KG1 (cell line): ENCODE measurements at places on chromosomes 2 and 18.

- no peak for DNase-seq
Observed at GRCh38 chr2:229059331-229060033, 211.6 kb downstream of the PID1 start.

- peak; percentile 59 for DNase-seq
Observed at GRCh38 chr2:100427627-100428258, 10.3 kb upstream of the CHST10 start.

DNA sequence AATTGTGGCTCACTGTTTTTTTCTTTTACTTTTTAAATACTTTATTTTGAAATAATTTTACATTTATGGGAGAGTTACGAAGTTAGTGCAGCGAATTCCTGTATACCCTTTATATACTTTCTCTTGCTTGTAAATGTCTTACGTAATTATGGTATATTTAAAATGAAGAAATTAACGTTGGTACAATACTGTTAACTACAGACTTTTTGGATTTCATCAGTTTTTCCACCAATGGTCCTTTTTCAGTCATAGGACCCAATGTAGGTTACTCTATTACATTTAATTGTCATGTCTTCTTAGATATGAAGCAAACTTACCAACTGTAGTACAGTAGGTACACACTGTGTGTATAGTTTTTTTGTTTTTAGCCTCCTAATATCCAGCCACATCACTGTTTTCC is 76.3 kb downstream of the BOLA3 start:
- no peak for DNase-seq

DNA sequence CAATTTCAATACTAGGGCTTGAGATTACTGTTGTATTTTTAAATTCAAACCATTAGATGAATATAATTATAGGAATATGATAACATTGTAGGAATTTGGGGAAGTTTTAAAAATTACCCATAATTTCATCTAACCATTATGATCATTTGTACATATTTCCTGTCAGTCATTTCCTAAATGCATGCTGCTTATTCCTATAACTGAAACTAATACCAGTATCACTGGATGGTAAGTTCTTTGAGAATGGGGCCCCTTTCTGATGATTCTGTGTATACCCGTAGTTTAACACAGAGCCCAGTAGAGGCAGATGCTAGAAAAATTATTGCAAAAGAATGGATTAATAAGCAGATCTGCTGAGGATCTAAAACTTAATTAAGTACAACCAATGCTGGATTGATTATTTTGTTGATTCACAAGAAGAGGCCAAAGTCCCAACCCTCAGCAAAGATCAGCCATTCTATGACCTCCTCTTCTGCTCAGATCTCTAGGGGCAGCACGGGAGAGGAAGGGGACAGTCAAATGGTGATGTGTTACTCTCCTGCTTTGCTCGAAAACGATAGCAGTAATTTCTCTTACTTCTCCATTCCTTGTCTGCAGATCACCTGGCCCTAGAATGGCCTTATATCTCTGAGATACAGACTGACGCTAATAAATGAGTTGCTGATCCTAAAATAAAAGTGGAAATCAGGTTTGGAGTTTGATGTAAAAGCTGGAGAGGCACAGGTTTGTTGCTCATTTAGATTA is 69.5 kb upstream of the PELI1 start:
- no peak for DNase-seq

GRCh38 chr2:174645296-174645695 is 47.7 kb upstream of the WIPF1 start:
- no peak for DNase-seq

DNA sequence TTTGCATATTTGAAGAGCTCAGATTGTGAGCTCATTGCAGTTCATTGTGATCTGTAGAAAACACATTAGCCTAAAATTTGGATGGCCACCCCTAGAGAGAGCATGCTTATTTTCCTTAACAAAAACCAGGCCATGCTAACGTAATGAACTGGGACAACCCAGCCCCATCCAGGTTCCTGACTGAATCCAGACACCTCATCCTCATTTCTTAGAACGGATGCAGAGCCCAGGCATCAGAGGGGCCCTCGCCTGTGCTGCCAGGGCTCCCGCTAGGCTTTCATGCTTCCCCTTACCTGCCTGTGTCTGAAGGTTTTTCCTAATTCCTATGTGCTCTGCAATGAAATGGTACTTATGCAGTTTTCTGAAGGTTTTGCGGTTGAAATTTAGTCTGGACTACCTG is 171.1 kb downstream of the CCDC102B start:
- DNase-seq = no peak

DNA sequence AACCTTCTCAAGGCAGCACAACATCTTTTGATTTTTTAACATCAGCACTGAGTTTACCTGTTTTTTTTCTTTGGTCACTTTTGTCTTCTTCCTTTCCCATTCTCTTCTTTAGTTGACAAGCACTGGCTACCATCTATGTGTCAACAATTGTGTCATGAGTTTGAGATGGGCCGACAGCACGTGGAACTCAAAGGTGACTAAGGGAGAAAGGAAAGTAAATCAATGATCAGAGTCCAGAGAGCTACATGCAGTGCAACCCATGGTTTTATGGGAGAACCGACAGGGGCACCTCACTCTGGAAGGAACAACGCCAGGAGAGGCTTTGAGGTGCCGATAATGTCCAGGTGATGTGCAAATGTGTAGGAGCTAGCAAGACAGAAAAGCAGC is 755.5 kb downstream of the RNF144A start:
- no peak for DNase-seq

DNA sequence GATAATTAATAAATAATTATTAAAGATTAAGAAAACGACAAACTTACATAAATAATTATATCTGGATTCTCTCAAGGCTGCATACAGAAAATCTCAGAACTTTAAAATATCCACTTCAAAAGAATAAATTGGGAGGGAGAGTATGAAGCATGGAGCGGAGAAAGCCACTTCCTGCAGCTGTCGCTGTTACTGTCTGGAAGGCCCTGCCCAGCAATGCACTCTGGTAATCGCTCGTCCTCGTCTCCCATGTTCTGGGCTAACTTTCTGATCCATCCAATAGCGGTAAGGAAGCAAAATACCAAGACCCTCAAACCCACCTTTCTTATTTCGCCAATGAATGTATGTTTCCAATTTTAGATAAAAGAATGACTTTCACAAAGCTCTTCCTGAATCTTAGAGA is 26.7 kb downstream of the CYRIA start:
- no peak for DNase-seq

GRCh38 chr2:219029829-219030165 is 11.5 kb downstream of the CFAP65 start:
- peak; percentile 32 for DNase-seq

- no peak for DNase-seq
Observed at GRCh38 chr2:241649404-241649803, 11.9 kb downstream of the ATG4B start.

- DNase-seq = no peak
Observed at GRCh38 chr2:111689941-111690340, 194.1 kb downstream of the ANAPC1 start.

- DNase-seq = no peak
Observed at GRCh38 chr18:41642756-41643155, 312.3 kb upstream of the PIK3C3 start.

DNA sequence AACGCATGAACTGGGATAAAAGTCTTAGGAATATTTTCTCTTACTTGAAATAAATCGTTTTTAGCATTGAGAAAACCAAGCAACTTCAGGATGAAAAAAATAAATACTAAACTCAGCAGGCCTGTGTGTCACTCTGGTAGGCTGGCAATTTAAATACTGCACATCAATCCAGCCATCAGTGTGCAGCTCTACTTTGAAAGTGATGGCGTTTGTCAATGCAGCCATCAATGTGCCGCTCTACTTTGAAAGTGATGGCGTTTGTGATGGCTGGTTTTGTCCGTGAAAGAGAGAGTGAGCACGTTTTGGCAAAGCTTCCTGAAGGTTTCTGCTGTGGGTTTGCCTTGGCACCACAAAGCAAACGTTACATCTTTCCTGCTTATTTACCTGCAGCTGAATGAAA is 543.5 kb upstream of the SALL3 start:
- DNase-seq = no peak

DNA sequence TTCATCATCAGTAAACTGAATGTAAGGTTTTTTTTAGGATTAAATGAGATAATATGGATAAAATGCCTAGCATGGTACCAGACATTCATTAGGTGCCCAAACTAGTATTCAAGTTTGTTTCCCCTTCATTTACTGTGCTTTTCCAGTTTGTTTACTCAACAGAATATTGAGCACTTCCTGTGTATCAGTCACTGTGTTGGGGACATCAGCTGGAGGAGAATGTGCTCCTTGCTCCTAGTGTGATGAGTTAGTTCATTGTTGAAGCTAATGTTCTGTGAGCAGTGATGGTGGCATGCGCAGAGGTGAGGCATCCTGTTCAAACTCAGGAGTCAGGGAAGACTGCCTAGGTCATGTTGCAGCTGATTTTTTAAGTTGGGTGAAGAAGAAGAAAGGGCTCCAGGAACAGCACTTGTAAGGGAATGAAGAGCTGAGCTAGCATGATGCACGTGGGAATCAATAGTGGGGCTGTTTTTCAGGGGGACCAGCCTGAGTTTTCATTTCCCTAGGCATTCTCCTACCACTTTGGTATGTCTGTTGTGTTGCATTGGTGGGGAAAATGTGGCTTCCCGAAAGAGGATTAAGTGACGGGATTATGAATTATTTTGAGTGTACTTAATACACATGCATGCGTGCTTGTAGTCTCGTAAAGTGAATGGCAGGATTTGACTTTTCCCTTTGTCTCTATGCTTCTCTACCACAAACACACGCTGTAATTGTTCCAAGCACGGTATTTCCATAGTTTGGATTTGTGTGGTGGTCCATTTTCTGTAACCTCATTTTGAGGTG is 23.7 kb downstream of the TTLL4 start:
- no peak for DNase-seq

- DNase-seq = no peak
Observed at GRCh38 chr18:55731594-55732042, 143.6 kb upstream of the TCF4 start.

DNA sequence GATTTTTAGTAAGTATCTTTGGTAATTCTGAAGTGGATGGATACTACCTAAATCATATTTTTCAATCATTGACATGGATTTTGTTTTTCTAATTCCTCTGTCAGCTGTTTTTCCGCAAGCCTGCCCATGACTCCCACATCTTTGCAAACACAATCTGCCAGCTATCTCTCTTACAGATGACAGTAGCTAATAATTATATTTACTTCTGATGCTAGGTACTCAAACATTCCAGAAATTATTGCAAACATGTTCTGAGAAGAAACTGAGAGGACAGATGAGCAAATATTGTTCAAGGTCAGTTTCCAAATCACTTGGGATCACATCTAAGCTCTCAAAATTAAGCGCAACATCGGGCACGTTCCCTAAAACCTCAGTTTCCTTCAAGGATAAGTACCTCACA is 270.0 kb upstream of the CDH19 start:
- DNase-seq = no peak

- DNase-seq = no peak
Observed at GRCh38 chr2:24304631-24305030, 55.7 kb downstream of the ITSN2 start.

- DNase-seq = no peak
Observed at GRCh38 chr2:45404807-45405297, 206.2 kb downstream of the SRBD1 start.

DNA sequence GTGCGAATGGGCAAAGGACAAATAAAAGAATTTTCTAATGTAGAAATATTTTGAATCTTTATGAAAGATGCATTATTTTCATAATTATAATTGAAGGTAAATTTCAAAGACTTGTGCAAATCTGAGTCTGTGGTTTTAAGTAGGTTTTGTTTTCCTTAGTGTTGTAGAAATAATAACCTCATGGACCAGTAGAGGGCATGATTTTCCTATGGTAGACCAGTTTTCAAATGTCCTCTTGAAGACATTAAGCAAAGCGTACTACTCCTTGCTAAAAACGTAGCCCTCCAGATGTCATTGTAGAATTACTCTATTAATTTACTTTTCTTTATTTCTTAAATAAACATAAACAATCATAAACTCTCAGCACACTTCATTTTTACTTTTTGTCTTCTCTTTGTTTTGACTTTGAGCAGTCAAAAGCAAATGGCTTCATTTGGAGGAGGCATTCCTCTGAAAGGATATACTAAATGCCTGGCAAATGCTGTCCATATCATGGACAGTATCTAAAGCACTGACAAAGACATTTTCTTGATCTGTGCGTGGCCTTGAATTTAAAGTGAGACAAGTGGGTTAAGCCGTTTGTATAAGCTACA is 85.8 kb upstream of the FAM237A start:
- peak; percentile 34 for DNase-seq

GRCh38 chr2:70385966-70386595 is 84.2 kb upstream of the FAM136A start:
- no peak for DNase-seq

- no peak for DNase-seq
Observed at GRCh38 chr2:79621252-79621651, 108.4 kb downstream of the CTNNA2 start.

DNA sequence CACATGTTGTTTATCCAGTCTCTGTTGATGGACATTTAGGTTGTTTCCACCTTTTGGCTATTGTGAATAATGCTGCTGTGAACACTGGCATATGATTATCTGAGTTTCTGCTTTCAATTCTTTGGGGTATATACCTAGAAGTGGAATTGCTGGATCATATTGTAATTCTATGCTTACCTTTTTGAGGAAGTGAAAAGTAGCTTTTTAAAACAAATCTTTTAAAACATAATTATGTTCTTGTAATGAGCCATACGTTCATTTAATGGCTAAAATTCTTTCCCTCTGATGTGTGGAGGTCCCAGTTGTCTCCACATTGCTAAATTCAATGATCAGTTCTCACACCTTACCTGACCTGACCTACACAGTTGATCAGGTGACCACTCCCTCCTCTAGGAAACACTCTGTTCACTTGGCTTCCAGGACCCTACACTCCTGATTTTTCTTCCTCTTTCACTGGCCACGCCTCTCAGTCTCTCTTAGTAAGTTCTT is 27.8 kb upstream of the SERTAD2 start:
- DNase-seq = no peak

- DNase-seq = no peak
Observed at GRCh38 chr2:119242276-119243119, 18.9 kb downstream of the STEAP3 start.

- peak; percentile 1 for DNase-seq
Observed at GRCh38 chr18:7221424-7222155, 9.3 kb upstream of the LRRC30 start.

GRCh38 chr2:224570328-224570993 is 14.7 kb downstream of the CUL3 start:
- no peak for DNase-seq

GRCh38 chr18:79429785-79430281 is 34.1 kb downstream of the NFATC1 start:
- no peak for DNase-seq

- DNase-seq = no peak
Observed at GRCh38 chr2:237886685-237887481, 27.5 kb downstream of the RAMP1 start.
